Stimulated activated naive B cell treated with anti-CD40 and anti-IgM and Interleukin-4, amounts not matched to agents 10 μg/mL and 1 μg/mL and 100 μg/mL, for 72 hours (primary cell): ENCODE measurements at places on chromosomes 11 and 22.

- peak overlapping the region; percentile 87 for H3K27ac ChIP-seq
- DNase-seq = no peak
- H3K4me3 ChIP-seq = peak overlapping the region; percentile 99
Measured at GRCh38 chr11:75403037-75403436, 3.7 kb downstream of the RPS3 start.

DNA sequence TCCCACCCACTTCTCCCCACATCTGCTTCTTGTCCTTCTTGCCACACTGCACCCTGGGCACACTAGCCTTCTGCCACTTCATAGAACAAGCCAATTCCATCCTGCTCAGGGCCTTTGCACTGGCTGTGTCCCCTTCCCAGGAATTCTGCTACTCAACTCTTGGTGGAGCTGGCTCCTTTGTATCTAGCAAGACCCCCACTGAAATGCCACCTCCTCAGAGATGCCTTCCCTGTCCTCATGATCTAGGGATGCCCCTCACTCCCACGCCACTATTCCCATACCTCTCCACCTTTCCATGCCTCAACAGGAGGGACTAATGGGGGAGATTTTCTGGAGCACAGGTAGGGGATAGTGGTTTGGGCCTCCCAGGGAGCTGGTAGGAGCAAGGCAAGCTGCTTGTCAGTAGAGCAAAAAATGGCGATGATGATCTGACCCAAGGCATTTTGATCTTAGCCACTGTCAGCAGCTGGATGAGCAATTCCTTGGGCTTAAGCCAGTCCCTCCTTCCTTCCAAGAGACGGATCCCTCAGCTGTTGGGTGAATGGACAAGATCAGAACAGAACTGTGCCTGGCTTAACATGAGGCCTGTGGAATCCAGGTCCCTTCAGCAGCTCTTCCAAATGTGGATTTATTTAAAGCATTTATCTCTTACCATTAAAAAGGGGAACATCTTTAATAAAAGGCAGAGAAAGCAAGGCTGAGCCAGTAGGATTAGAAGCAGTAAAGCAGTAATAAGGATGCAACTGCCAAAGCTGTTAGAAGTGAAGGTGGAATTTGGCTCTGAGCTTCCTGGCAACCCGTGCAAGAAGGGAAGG, 4.0 kb upstream of the PRDM11 start:
- peaks cover 61% of the 10 kb centered on the region for H3K27me3 ChIP-seq
- H3K27ac ChIP-seq = no peak overlapping the region
- peaks cover 10% of the 10 kb centered on the region for H3K4me1 ChIP-seq
- H3K36me3 ChIP-seq = no peaks in the 10 kb centered on the region

DNA sequence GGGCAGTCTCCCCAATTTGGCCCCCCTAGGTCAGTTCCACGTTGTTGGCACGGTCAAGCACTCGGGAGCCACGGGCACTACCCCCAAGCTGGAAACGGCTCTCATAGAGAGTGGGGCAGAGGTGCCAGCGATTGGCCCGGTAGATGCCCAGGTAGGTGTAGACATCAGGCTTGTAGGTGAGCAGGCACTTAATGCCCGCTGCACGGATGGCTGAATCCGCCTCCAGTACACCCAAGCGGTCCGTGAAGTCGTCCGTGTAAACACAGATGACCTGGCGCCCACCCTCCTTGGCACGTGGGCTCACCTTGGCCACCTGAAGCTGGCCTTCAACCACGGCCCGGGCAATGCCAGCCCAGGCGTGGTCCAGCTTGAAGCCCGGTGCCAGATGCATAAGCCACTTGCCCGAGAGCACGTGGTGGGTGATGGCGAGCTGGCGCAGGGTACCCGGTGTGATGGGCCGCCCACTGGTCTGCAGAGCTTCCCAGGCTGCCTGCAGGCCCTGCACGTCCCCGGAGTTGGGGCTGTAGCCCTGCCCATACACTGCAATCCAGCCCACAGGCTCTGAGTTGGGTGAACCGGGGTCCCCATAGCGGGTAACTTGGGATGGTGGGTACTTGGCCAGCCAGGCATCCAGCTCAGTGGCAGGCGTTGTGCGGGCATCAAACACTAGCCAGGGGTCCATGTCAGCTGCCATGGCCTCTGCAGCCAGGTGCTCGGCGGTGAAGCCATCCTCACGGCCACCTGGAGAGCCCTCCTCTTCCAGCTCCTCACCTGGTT, 1.2 kb downstream of the C11orf68 start:
- H3K27me3 ChIP-seq = no peaks in the 10 kb centered on the region
- no peak for DNase-seq
- H3K4me3 ChIP-seq = peak overlapping the region; percentile 98
- peak overlapping the region; percentile 93 for H3K27ac ChIP-seq
- H3K36me3 ChIP-seq = peaks cover 28% of the 10 kb centered on the region

GRCh38 chr22:45529105-45529504, 26.4 kb downstream of the FBLN1 start:
- DNase-seq = no peak
- no peak overlapping the region for H3K27ac ChIP-seq
- H3K36me3 ChIP-seq = no peaks in the 10 kb centered on the region
- H3K4me3 ChIP-seq = no peak overlapping the region

DNA sequence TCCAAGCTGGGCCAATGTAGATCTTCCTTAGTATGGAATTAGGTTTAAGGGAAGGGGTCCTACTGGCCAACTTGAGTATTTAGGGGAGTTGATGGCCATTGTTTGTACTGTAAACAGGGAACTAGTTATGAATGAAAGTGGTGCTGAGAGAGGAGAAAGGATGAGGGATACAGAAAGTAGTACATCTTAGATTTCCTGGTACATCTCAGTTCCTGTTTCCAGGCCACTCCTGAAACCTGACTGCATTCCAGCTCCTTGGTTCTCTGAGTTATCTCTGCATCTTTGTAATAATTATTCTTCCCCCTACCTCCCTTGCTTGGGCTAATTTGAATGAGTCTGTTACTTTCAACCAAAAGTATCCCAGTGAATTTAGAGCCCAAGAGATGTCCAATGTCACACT, 30.1 kb downstream of the MIAT start:
- H3K4me3 ChIP-seq = no peak overlapping the region
- H3K4me1 ChIP-seq = peaks cover 17% of the 10 kb centered on the region
- H3K36me3 ChIP-seq = peaks cover 17% of the 10 kb centered on the region
- no peak for DNase-seq
- H3K27ac ChIP-seq = no peak overlapping the region

GRCh38 chr11:32571039-32571438, 12.6 kb upstream of the EIF3M start:
- H3K4me1 ChIP-seq = peaks cover 6% of the 10 kb centered on the region
- DNase-seq = no peak
- peaks cover 24% of the 10 kb centered on the region for H3K27me3 ChIP-seq
- no peak overlapping the region for H3K27ac ChIP-seq
- no peak overlapping the region for H3K4me3 ChIP-seq

- H3K36me3 ChIP-seq = no peaks in the 10 kb centered on the region
- H3K4me1 ChIP-seq = peaks cover 13% of the 10 kb centered on the region
- H3K27ac ChIP-seq = no peak overlapping the region
- peaks cover 13% of the 10 kb centered on the region for H3K27me3 ChIP-seq
Measured at GRCh38 chr11:66044757-66045156, 4.2 kb downstream of the GAL3ST3 start.

DNA sequence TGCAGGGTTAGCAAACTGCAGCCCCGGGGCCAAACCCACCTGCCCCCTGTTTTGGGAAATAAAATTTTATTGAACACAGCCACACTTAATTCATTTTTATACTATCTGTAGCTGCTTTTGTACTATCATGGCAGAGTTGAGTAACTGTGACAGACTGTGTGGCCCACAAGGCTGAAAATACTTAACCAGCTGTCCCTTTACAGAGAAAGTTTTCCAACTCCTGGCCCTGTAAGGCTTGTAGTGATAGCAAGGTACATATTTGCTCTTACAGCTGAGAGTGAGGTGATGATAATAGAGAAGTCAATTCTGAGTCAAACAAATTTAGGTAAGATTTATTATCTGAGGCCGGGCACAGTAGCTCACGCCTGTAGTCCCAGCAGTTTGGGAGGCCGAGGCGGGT, 87.4 kb upstream of the SLC6A5 start:
- H3K27ac ChIP-seq = no peak overlapping the region
- H3K4me1 ChIP-seq = no peaks in the 10 kb centered on the region
- H3K27me3 ChIP-seq = no peaks in the 10 kb centered on the region

DNA sequence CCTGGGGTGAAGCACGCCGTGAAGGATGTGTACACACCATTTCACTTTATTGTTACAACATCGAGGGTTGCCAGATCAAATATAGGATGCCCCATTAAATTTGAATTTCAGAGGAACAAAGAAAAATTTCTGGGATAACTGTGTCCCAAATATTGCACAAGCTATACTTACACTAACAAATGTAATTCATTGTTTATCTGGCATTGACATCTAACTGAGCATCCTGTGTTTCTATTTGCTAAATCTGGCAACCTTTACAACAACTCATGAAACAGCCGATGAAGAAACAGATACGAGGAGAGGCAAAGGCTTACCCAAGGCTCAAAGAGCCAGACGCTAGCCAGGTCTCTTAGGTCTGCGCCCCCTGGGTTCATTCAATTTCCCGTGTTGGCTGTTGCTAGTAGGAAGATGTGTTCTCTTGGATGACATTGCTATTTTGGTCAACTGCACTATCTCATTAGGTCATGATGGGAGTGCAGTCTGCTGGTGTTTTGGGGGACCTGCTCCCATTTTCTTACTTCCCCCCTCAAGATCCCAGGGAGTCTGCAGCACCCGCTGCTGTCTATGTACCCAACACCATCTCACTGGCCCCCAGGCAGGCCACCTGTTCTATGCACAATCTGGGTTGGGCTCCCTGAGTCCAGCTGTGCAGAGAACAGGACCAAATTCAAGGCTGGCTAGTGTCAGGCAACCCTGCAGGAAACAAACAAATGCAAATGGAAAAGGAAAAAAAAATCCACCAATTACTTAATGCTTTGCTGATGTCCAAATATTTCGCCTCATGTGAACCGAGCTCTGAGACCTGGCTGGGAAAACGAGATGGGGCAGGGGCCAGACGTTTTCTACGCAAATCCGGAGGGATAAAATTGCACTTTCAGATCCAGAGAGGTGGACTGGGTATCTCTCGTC, 560.9 kb downstream of the MIAT start:
- H3K4me1 ChIP-seq = peaks cover 3% of the 10 kb centered on the region
- no peaks in the 10 kb centered on the region for H3K36me3 ChIP-seq
- H3K27ac ChIP-seq = no peak overlapping the region
- H3K27me3 ChIP-seq = peaks cover 33% of the 10 kb centered on the region

DNA sequence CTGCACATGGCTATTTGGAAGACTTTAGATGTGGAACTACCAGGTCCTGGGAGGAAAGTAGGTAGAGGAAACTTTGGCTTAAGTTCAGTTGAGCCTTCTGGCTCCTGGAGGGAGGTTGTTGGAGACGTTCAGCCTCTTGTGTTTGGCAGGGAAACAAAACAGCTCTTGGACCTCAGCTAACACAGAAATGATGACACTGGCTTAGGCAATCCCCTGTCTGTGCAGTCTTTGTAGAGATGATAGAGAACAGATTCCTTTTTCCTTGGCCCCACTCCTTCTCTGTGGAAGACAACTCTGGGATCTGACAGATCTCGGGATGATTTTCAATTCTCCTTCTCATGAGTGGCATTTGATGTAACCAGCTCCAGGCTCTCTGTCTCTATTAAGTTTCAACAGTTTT, 428.5 kb downstream of the TMEM135 start:
- no peaks in the 10 kb centered on the region for H3K4me1 ChIP-seq
- no peak for DNase-seq
